AG04449 (cell line): ENCODE measurements at places on chromosomes 12 and 14.

DNA sequence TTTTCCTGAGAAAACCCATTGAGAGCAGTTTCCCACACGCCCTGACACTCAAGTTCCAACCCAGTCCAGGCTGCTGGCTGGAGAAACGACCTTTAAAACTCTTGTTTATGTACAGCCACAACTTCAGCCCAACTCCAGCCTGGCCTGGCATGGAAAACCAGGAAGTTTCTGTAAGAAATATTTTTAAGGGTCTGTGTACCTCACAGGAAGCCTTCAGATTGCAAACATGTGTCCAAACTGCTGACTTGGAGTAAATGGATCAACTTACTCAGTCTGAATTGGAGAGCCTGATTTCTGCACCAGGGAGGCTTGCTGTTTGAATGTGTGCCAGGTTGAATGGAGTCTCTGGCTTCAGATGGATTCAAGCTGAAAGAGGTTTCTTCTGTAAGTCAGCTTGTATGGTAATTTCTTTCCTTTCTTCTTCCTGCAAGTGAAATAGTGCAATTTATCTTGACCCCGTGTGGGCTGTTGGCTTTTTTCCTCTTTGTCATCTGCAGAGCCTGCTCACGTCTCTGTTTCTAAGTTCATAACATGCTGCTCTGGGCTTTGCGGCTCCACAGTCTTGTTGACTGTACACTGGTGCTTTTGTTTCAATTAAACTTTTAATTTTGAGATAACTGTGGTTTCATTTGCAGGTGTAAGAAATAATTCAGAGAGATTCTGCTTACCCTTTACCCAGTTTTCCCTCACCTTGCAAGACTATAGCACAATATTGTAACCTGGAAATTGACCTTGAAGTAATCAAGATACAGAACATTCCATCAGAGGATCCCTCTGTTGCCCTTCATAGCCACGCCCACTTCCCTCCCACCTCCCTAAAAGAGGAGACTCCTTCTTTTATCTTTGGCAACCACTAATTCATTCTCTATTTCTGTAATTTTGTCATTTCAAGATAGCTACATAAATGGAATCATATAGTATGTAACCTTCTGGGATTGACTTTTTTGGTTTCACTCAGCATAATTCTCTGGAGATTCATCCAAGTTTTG lies 109.7 kb upstream of the PRMT8 start:
- DNase-seq, result no peak

DNA sequence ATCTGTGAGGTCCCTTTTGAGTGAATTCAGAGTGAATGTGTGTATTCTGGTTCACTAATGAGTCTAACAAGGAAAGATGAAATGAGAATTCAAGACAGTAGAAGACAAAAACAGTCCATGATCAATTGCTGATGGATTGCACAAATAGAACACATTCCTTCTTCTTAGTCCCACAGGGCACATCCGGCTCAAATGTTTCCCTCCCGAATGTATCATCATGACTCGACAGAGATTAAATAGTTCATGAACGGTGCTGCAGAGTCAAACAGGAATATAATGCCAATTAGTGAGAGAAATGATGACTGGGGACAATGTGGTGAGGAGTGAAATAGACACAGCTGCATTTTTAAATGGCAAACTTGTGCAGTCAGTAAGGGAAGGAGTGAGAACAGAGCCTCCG lies 11.5 kb upstream of the SFSWAP start:
- no peak for DNase-seq

GRCh38 chr14:67650694-67651093 lies 23.7 kb downstream of the VTI1B start:
- no peak for DNase-seq

GRCh38 chr12:87382959-87383566 lies 646.1 kb downstream of the C12orf50 start:
- DNase-seq, result no peak

GRCh38 chr14:104818714-104819161 lies 17.8 kb downstream of the ZBTB42 start:
- DNase-seq, result no peak

GRCh38 chr12:132535019-132535418 lies 45.1 kb downstream of the FBRSL1 start:
- no peak for DNase-seq

DNA sequence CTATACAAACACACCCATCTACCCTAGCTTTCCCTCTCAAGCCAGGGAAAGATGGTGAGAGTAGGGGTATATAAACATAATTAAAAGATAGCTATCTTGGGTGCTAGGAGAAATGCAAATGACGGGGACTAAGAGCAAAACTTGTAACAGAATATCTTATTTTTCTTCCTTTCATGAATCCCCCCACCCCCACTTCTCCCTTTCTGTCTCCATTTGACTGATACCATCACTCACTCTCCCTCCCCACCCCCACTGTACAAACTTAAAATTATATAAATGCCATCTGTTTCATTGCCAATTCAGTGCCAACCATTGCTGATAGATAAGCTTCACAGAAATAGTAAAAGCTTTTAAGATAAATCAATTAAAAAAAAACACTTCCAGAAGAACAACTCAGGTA lies 268.6 kb downstream of the SLC6A15 start:
- DNase-seq, result no peak

DNA sequence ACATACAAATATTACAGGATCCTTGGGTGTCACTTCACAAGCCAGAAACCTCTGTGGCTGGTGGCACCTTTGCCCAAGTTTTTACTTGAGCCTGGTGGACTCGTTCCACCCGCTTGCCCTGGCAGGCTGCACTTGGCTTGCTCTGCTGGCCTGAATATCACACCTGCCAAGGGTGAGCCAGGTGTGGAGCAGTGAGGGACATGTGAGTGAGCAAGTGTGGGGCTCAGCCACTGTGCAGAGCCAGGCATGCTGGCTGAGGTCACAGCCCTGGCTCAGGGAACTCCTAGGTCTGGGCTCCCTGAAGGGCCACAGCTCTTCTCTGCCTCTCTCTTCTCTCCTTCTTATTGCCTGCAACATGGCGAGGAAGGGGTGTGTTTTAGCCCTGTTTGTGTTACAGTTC lies 82.0 kb downstream of the SLC16A7 start:
- DNase-seq, result no peak

- DNase-seq, result no peak
Observed at GRCh38 chr14:76924371-76925096, 98.3 kb downstream of the LRRC74A start.

DNA sequence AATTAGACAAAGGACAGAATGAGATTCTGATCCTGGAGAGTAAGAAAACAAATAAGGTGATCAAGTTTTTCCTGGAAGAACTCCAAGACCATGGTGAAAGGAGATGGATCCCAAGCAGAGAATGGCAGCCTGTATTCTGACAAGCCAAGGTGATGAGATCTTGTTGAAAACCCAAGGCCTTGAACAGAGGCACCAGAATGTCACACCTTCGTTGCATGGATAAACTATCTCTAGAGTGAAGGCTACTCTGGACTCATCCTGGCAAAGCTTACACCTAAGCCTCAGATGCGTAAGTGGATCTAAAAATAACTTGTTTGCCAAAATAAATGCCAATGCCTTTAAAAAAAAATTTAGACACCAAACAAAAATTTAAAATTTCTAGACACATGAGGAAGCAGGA lies 605.9 kb downstream of the ETNK1 start:
- no peak for DNase-seq

DNA sequence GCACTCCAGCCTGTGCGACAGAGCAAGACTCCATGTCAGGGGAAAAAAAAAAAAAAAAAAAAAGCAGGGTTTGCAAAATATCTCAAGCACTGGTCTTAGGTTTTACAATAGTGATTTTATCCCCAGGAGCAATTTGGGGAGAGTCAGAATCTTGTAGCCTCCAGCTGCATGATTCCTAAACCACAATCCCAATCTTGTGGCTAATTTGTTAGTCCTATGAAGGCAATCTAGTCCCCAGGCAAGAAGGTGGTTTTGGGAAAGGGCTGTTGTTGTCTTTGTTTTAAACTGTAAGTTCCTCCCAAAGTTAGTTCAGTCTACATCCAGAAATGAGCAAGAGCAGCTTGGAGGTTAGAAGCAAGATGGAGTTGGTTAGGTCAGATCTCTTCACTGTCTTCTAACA lies 135.7 kb downstream of the PLXNC1 start:
- DNase-seq, result no peak

GRCh38 chr14:100219126-100219785 lies 19.7 kb upstream of the YY1 start:
- DNase-seq, result no peak

DNA sequence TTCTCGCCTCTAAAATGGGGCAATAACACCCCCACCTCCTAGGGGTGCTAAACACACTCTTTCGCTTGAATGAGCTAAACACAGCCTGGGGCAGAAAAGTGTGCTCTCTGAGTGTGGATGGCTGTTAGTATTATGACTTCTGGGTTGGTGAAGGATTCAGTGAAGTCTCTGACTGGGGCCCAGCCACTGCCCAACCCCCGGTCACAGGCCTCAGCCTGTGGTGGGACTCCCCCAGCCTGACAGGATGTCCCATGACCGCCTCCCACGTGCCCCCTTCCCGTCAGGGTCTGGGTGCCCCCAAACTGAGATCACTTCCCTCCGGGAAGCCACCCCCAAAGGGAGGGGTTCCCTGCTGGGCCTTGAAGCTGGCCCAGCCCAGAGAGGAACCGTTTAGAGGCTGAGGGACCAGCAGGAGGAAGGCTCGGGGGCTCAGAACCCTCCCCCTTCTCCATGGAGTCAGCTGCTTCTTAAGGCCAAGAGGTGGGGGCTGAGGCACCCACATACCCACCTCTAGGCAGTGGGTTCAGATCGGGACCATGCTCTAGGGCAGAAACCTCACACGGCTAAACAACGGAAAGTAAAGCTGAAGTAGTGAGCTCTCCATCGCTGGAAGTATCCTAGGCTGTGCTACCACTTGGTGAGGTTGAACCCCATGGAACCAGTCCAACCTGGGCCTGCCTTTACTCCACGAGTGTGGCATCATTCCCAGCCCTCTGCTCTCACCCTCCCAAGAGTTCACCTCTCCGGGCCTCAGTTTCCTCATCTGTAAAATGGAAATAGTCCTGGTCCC lies 13.8 kb downstream of the DTX1 start:
- no peak for DNase-seq

DNA sequence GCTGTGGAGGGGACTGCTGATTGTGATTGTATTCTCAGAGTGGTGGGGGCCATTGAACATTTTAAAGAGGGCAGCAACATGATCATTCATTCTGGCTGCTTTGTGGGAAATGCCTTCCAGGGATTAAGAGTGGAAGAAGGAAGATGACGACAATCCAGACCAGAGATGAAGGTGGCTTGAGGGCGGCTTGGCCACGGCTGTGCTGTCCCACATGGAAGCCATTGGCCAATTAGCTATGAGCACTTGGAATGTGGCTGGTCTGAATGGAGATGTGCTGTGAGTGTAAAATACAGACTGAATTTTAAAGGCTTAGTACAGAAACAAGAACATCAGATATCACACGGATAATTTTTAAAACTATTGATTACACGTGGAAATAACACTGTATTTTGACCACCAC lies 19.2 kb upstream of the SLC10A1 start:
- DNase-seq, result no peak

- DNase-seq, result no peak
Observed at GRCh38 chr14:102917469-102918211, 4.8 kb upstream of the AMN start.

DNA sequence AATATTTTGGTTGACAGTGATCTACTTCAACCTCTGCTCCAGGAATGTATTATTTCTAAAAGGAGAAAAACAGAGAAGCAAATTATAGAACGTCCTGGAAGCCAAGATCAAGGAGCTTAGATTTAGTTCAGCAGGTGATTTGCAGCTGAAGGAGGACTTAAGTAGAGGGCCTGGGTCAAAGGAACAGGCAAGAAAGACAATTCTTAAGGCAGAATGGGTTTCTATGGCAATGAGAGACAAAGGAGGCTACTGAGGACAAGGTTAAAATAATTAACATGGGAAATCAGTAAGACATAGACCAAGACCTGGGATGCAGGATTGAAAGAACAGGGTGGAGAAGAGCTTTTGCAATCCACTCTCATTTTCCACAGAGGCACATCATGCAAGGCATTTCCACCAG lies 2.4 kb upstream of the SNW1 start:
- DNase-seq, result no peak

- no peak for DNase-seq
Observed at GRCh38 chr14:49549881-49550280, 36.3 kb downstream of the RPS29 start.

- DNase-seq, result peak; percentile 28
Observed at GRCh38 chr14:22225516-22226140, 363.4 kb downstream of the DAD1 start.

GRCh38 chr14:75484711-75485429 lies 37.4 kb upstream of the BATF start:
- no peak for DNase-seq

DNA sequence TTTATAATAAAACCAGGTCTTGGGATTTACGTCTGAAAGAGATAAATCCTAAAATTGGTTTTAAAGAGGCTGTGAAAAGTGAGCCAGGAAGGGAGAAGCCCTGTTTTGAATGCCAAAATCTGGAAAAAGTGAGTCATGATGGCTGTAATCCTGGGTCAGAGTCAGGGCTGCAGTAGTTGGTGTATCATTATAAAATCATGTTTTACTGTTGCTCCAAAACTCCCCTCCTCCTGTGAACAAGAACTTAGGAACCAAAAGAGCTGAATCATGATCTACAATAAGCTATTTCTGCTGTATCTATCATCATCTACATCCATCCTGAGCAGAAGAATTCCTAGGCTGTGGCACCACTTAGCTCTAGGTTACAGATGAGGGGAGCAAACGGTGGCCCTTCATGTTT lies 79.3 kb downstream of the LMO3 start:
- peak; percentile 2 for DNase-seq

GRCh38 chr12:122975790-122976647 lies 975 bp downstream of the OGFOD2 start:
- DNase-seq, result no peak

- DNase-seq, result no peak
Observed at GRCh38 chr12:70367258-70368141, 1.4 kb downstream of the KCNMB4 start.

- no peak for DNase-seq
Observed at GRCh38 chr12:12518464-12518845, 44.2 kb downstream of the DUSP16 start.

- DNase-seq, result no peak
Observed at GRCh38 chr12:95977764-95978305, 18.3 kb downstream of the HAL start.

DNA sequence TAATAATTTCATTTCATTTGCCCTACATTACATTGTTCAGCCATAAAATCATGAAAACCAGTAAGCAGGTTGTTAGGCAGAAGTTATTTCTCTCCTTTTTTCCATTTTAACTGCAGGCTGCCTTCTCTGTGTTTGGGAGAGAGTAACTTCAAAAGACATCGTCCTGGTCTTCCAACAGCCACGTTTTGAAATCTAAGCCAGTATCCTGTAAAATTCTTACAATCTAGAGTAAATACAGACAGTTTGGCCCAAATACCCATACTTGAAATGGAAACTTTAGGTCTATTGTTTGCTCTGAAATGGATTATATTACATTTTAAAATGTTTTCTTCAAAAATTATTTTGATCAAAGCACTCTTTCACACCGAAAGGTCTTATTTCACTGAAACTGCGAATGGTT lies 66.1 kb upstream of the SLCO1C1 start:
- DNase-seq, result no peak
